ENCODE measurements at places on chromosomes 7 and 10.

- DNase-seq, result no peak
Measured at GRCh38 chr10:80737209-80737608, 199.5 kb downstream of the SH2D4B start.

DNA sequence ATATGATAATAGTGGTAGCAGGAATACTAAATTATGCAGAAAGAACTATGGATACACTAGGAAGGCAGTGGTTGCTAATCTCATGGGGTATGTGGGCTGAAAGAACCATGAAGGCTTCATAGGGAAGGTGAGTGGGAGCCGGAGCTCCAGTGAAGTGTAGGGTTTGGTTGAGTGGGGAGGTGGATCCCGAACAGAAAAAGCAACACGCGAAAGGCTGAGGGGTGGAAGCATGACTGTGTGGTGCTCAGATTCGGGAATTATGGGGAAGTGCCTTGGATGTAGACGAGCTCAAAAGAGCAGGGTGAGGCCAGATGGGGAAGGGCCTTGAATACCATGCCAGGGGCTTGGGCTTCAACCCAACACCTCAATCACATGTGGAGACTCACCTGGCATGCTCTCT is 715.1 kb downstream of the TYW1 start:
- DNase-seq, result no peak

GRCh38 chr7:52719677-52720076 is 315.8 kb upstream of the POM121L12 start:
- DNase-seq, result no peak

GRCh38 chr10:51109801-51110533 is 35.7 kb downstream of the PRKG1 start:
- no peak for DNase-seq

GRCh38 chr7:1289666-1290025 is 57.0 kb downstream of the UNCX start:
- DNase-seq, result no peak

Measured in activated CD4-positive, alpha-beta T cell treated with anti-CD3 and anti-CD28 coated beads, Interleukin-2, amount 50 U/mL, for 1 hour (primary cell).